ENCODE measurements at places on chromosomes 11 and 22.

DNA sequence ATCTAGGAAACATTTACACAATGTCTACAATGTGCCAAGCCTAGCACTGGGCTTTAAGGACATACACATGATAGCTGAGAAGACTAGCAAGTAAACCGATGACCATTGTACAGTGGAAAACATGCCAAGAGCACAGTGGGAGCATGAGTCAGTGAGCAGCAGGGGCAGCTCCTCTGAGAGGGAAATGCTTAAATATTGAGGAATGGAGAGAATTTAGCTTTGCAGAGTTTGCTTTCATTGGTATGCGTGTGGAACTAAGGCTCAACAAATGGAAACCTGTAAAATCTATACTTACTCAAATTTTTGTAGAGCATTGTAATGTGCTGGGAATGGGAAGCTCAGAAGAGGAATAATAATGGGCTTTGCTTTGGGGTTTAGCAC is 282.3 kb downstream of the ST3GAL4 start:
- H3K36me3 ChIP-seq, result no peaks in the 10 kb centered on the region
- H3K4me3 ChIP-seq, result no peak overlapping the region
- H3K27ac ChIP-seq, result no peak overlapping the region
- peaks cover 18% of the 10 kb centered on the region for H3K27me3 ChIP-seq

DNA sequence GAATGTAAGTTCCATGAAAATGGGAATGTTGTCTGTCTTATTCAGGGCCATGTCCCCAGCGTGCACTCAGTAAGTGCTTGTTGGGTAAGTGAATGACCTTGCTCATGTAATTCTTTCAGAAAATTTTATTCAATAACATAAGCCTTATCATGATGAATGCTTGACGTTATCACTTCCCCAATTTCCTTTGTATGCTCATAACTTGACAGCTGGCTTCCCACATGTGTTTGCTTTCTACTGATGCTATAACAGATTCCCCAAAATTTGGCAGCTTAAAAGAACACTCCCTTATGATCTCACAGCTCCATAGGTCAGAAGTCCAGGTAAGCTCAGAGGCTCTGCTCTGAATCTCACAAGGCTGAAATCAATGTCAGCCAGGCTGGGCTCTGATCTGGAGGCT is 155.8 kb upstream of the POU2AF2 start:
- H3K36me3 ChIP-seq, result no peaks in the 10 kb centered on the region
- H3K4me1 ChIP-seq, result no peaks in the 10 kb centered on the region
- no peak overlapping the region for H3K27ac ChIP-seq
- no peak overlapping the region for H3K4me3 ChIP-seq
- peaks cover 8% of the 10 kb centered on the region for H3K27me3 ChIP-seq
- no peak for DNase-seq

DNA sequence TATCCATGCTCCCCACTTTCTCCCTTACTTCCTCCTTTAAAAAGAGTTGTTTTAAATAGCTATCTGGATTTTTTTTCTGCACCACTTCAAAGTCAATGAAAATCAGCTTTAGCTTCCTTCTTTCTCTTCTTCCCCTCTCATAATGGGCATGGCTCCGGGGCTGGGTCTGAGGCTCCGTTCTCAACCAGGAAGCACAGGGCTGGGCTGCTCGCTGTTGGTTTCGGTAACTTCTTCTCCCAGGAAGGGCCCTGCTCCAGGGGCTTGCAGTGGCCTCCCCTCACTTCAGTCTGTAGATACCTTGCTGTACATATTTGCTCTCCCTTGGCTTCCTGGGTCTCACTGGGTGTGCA is 23.8 kb downstream of the MICAL2 start:
- H3K27ac ChIP-seq, result peak overlapping the region; percentile 70
- peaks cover 58% of the 10 kb centered on the region for H3K4me1 ChIP-seq
- H3K27me3 ChIP-seq, result no peaks in the 10 kb centered on the region
- no peak for DNase-seq
- peak overlapping the region; percentile 27 for H3K4me3 ChIP-seq

- peaks cover 11% of the 10 kb centered on the region for H3K27me3 ChIP-seq
- no peaks in the 10 kb centered on the region for H3K4me1 ChIP-seq
- H3K36me3 ChIP-seq, result no peaks in the 10 kb centered on the region
- H3K27ac ChIP-seq, result no peak overlapping the region
Measured at GRCh38 chr11:133978794-133979193, 22.0 kb upstream of the IGSF9B start.
